ENCODE measurements at places on chromosomes 16 and 17.

- DNase-seq, result no peak
Observed at GRCh38 chr17:79747508-79748294, 17.0 kb downstream of the ENPP7 start.

DNA sequence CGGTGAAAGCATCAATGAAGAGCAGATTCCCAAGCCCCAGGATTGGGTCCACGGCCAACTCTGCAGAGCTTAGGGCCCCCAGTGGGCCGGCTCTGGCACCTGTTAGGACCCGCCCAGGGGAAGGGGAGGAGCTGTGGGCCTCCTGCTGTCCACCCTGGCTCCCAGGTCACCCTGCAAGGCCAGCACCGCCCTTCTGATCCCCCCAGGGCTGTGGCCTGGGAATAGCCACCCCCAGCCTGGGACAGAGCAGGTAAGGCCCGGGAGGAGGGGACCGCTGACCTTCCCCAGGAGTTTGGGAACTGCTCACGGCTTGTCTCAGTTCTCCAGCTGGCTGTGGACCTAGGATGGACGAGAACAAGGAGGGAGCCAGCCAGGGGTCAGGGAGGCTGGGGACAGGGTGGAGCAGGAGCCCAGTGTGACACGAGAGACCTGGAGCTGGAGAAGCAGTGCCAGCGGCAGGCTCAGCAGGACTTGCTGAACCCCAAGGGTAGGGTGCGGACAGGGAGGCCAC lies 39.3 kb upstream of the SLC38A10 start:
- DNase-seq, result no peak

DNA sequence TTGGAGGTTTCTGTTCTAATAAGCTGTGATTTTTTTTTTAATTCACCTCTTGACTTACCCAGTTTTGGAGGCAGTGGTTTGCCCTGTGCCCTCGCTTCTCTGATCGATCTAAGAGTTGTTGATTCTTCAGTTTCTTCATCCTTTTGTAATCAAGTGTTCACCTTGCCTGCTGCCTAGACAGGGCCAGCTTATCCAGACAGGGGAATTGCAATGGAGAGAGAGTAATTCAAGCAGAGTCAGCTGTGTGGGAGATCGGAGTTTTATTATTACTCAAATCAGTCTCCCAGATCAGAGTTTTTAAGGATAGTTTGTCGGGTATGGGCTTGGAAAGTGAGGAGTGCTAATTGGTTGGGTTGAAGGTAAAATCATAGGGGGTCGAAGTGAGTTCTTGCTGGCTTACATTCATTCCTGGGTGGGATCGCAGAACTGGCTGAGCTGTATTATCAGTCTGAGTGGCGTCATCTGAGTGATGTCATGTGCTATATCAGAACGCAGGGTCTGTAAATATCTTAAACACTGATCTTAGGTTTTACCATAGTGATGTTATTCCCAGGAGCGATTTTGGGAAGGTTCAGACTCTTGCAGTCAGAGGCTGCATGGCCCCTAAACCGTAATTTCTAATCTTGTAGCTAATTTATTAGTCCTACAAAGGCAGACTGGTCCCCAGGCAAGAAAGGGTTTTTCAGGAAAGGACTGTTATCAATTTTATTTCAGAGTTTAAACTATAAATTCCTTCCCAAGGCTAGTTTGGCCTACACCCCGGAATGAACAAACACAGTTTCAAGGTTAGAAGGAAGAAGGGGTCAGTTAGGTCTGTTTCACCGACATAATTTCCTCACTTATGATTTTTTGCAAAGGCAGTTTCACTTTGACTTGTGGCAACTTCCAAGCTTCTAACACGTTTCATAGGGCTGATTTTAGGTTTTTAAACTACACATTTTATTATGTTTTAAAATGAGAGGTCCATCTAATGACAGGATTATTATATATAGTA lies 21.5 kb upstream of the KCNJ16 start:
- no peak for DNase-seq

- no peak for DNase-seq
Observed at GRCh38 chr16:66970775-66971720, 10.0 kb downstream of the CES3 start.

- no peak for DNase-seq
Observed at GRCh38 chr17:55421179-55421934, at the start of gene MMD. MMD (minus strand) TSS chr17:55421835; CDS start chr17:55421695, 140 bp downstream.

GRCh38 chr17:72430611-72431432 lies 310.0 kb downstream of the SOX9 start:
- no peak for DNase-seq

DNA sequence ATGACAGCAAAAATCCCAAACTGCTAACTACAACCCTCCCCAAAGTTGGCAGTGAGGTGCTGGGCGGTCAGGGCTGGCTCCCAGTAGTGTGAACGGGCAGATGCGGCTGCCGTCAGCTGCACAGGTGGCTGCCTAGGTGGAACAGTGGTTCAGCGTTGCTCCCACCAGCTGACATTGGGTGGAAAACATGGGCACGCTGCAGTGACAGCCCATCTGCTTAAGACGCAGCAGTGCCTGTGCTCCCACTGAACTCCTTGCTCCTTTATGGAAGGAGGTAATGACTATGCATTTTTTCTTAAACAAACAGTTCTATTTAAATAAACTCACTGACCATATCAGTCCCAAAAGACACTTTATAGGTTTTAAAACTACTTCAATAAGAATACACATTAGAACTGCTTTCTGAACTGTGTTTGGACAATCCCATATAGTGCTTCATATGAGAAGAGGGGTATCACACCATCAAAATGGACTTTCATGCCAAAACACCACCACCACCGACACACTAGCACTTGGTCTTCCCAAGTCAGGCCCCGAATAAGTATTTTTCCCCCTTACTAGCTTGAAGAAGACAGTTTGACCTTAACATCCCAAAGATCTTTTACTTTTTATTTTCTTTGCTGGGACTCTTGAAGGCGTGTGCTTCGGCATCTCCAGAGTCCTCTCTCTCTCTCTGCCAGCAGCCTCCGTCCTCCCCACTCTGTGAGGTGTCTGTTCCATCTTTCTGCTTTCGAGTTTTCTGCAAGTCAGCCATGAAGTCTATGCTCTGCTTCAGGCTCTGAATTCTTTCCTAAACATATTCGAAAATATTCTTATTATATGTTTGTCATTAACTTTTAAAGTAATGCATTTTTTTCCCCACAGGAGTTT lies 34.4 kb downstream of the BRD7 start:
- no peak for DNase-seq

GRCh38 chr16:56288019-56288418 lies 96.7 kb downstream of the GNAO1 start:
- no peak for DNase-seq

- no peak for DNase-seq
Observed at GRCh38 chr17:70158591-70158990, 10.7 kb upstream of the KCNJ2 start.

DNA sequence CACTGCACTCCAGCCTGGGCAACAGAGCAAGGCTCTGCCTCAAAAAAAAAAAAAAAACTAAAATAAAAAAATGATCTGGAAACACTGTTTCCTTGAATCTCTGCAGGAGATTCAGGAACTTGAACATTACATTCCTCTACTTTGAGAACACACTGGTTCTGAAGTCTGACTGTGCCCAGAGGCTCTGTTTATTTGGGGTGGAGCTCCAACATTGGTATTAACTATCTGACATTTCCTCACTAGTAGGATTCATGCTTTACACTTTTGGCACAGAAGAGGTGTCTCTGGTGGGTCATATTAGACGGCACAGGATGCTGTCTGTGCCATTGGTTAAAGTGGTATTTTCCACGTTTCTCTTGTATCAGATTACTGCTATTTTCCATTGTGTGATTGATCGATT lies 10.4 kb downstream of the SULT1A2 start:
- no peak for DNase-seq

- DNase-seq, result no peak
Observed at GRCh38 chr17:50149417-50150353, 792 bp downstream of the PPP1R9B start.

DNA sequence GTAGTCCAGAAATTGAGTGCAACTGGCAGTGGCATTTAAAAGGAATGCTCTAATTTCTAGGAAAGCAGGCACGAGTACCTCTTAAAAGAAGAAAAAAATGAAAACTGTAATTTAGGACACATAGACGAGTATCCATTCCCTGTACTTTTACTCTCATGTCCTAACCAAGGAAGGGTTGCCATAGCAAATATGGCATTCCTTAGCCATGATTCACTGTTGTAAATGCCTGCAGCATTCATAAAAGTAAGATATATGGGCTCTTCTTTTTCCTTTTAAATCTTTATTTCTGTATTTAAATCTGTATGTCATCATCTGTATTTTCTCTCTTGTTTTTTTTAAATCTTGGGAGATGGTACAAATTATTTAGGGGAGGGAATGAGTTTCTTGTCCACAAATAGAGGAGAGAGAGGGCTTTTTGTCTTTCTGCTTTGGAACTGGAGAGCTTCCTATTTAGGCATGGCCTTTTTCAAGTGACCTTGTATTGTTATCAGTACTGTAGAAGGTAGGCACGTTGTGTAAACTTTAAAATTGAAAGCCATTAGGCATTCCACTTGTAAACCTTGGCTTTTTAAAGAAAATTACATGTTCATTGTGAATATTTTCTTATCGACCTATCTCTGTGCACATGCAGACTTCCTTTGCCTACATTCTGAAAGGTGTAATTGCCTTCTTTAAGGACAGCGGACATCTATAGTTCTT lies 50.0 kb downstream of the TENT4B start:
- no peak for DNase-seq

DNA sequence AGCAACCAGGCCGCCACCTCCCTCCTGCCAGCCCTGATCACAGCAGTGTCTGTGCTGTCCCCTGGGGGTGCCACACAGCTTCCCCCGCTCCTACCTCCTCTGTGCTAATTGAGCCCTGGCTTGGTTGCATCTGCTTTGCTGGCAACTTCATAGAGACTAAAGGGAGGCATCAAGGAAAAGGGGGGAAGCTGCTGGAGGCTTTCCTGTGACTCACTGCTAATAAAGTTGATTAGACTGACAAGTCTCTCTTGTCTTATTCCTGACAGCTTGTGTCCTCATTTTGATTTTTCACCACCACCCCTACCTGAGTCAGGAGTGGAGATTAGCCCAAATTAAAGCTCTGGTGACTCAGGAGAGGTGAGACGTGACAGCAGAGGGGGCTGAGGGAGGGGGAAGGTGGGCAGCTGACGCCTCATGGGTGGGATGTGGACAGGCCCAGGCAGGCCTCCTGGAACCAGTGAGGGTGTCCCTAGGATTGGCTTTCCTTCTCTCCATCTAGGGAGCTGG lies 310.0 kb downstream of the CBLN1 start:
- no peak for DNase-seq

- DNase-seq, result no peak
Observed at GRCh38 chr17:58728798-58729197, 26.9 kb upstream of the PPM1E start.

GRCh38 chr16:31537362-31538242 lies 9.9 kb downstream of the AHSP start:
- DNase-seq, result no peak

DNA sequence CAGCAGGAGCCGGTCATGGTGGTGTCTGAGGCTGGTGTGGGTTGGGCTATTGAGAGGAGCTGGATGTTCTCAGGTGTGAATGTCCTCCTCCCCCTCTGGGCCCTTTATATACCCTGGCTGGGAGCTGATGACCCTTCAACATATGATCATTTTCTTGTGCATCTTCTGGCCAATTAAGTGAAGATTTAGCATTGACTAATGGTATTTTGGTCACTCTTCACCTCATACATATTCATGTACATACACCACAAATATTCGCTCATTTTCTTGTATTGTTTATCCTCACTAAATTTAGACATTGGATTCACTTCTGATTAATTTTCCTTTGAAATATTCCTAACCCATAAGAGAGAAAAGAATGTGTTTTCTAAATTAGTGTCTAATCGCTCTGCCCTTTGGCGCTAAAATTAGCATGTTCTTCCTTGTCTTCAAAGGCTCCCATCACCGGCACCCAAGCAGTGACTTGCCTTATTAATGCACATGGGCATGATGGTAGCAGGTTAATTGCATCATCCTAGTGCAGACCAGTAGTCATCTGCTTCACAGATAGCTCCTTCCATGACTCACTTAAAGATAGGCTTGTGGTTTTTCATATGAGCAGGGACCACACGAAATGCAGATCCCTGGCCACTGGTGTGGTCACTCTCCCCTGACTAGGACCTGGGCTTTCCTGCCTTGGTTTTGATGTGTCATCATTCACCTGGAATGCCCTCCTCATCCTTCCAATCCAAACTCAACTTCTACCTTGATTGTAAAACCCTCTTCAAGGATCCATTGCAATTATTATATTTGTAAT lies at the start of gene KRTAP2-4:
Gene KRTAP2-4 (minus strand): TSS at position 51 of the 796 bp plus-strand sequence. CDS start 34 bp downstream, at position 17.
- no peak for DNase-seq

DNA sequence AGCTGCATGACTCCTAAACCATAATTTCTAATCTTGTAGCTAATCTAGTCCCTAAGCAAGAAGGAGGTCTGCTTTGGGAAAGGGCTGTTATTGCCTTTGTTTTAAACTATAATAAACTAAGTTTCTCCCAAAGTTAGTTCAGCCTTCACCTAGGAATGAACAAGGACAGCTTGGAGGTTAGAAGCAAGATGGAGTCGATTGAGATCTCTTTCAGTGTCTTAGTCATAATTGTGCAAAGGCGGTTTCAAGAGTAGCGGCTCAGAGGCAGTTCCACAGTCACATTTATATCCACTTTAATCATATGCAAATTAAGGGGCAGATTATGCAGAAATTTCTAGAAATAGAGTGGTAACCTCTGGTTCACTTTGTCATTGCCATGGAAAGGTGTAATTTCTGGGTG lies 17.4 kb downstream of the DRC7 start:
- DNase-seq, result no peak

GRCh38 chr17:82750241-82750908 lies 1.5 kb upstream of the TBCD start:
- no peak for DNase-seq

- no peak for DNase-seq
Observed at GRCh38 chr16:1221628-1222552, 3.2 kb downstream of the TPSG1 start.

GRCh38 chr17:44376124-44376523 lies 12.5 kb upstream of the FAM171A2 start:
- DNase-seq, result no peak

DNA sequence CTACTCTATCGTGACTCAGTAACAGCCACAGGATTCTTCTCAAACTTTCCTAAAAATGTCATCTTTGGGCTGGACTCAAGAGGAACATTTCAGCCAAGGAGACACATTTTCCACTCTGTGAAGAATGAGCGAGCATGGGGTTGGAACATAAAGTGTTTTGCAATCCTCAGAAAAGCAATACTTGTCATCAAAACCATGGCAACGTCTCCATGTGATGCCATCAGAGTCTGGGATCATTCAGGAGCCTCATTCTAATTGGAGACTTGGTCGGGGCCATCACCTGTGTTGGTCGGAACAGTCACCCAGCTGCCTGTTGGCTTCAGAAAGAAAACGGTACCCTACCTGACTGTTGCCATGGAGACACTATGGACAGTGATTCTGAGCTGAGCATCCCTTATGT lies 25.5 kb downstream of the MYOCD start:
- DNase-seq, result no peak

- DNase-seq, result no peak
Observed at GRCh38 chr17:16443511-16444257, 28.3 kb downstream of the TRPV2 start.

All from stimulated activated CD8-positive, alpha-beta memory T cell treated with anti-CD3 and anti-CD28 coated beads, Interleukin-7, amount 100 ng/mL, for 48 hours (primary cell).